Stimulated activated CD4-positive, alpha-beta T cell treated with anti-CD3 and anti-CD28 coated beads, Interleukin-2, amount 100 ng/mL, for 24 hours (primary cell): ENCODE measurements at places on chromosomes 2 and 18.

GRCh38 chr18:4587204-4587603 lies 132.1 kb upstream of the DLGAP1 start:
- no peak for DNase-seq

GRCh38 chr2:128414351-128414750 lies 95.7 kb upstream of the HS6ST1 start:
- DNase-seq: no peak

DNA sequence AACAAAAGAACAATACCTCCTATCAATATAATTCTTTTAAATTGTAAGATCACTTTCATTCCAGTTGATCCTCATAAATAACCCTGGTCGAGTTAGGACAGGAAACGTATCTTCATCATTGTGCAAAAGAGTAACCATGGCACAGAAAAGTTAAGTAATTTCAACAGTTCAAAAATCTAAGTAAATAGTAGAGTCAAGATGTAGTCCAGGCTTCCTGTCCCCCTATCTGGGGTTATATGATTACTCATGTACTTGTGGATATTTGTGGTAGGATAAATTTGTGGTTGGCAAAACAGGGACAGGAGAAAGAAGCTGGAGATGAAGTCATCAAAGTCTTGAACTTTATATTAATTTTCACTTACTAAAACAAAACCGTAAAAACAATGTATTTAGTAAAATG lies 772.6 kb downstream of the TSN start:
- DNase-seq: no peak

DNA sequence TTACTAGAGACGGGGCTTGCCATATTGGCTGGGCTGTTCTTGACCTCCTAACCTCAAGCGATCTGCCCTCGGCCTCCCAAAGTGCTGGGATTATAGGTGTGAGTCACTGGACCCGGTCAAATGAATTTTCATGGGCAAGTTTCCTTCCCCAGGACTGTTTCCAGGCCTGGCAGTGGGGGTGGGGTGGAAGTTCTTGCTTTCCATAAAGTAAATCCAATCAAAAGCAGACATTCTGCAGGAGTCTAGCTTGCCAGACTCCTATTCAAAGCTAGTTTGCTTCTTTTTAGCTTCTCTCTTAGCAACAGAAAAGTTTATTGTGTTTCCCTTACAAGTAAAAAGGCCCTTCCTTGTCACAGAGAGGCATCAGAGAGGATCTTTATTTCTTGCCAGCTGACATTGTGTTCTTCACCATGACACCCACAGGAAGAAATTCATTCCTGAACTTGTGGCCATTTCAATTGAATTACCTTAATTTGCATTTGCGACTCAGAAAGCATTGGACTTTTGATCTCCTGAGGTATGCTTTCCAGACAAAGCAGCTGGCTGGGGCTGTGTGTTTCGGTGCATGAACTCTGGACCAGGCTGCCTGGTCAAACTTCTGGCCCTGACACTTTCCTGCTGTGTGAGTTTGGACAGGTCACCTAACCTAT lies 37.9 kb downstream of the LYPD1 start:
- no peak for DNase-seq

DNA sequence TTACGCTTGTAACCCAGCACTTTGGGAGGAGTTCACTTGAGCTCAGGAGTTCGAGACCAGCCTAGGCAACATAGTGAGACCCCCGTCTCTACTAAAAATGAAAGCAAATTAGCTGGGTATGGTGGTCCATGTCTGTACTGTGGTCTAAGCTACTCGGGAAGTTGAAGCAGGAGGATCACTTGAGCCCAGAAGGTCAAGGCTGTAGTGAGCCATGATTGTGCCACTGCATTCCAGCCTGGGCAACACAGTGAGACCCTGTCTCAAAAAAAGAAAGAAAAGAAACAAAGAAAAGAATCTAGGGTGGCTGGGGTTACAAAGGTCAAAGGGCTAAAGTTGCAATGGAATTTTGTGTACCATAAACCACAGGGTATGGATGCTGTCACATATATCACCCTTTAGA lies 41.3 kb downstream of the KIF3C start:
- DNase-seq: no peak

DNA sequence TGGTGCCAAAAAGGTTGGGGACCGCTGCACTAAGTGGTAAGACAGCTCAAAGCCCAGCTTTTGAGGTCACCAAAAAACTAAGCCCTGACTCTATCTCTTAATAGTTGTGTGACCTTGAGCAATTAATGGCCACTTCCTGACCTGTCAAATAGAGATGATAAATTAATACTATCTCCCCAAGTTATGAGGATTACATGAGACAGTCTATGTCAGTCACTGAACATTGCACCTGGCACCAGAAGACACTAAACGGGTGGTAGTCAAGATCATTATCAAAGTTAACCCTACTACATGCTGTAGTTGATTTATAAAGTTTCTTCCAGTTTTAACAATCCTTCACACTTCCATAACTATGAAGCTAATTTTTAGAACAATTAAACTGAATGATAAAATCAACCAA lies 36.5 kb downstream of the STPG4 start:
- no peak for DNase-seq

GRCh38 chr18:63440881-63441280 lies 18.6 kb upstream of the VPS4B start:
- no peak for DNase-seq

DNA sequence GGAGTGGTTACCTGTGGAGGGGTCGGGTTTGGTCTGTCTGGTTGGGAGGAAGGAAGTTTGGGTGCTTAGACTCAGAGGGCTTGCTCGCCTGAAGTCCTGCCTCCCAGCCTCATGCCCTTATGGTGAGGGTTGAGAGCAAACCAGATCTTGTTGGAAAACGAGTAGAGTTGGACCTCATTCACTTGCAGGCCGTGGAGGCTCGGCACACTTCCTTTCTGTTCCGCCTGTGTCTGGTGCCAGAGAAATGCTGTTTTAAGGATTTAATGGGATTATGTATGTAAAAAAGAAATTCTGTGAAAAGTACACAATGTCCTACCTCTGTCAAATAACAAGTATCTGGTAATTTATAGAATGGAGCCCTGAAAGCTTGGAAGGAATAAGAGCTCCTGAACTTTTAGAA lies 29.6 kb downstream of the GATA6 start:
- DNase-seq: no peak

DNA sequence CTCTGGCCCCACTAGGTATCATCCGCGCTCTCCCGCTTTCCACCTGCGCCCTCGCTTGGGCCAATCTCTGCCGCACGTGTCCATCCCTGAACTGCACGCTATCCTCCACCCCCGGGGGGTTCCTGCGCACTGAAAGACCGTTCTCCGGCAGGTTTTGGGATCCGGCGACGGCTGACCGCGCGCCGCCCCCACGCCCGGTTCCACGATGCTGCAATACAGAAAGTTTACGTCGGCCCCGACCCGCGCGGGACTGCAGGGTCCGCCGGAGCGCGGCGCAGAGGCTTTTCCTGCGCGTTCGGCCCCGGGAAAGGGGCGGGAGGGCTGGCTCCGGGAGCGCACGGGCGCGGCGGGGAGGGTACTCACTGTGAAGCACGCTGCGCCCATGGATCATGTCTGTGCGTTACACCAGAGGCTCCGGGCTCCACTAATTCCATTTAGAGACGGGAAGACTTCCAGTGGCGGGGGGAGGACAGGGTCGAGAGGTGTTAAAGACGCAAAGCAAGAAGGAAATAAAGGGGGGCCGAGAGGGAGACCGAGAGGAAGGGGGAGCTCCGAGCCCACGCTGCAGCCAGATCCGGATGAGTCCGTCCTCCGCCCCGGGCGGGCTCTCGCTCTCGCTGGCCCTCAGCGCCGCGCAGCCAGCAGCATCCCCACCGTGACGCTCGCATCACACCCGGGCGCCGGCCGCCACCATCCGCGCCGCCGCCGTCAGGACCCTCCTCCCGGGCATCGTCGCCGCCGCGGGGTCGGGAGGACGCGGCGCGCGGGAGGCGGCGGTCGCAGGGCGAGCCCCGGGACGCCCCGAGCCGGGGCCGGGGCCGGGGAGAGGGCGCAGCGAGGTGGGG lies 664 bp downstream of the NETO1 start:
- no peak for DNase-seq

DNA sequence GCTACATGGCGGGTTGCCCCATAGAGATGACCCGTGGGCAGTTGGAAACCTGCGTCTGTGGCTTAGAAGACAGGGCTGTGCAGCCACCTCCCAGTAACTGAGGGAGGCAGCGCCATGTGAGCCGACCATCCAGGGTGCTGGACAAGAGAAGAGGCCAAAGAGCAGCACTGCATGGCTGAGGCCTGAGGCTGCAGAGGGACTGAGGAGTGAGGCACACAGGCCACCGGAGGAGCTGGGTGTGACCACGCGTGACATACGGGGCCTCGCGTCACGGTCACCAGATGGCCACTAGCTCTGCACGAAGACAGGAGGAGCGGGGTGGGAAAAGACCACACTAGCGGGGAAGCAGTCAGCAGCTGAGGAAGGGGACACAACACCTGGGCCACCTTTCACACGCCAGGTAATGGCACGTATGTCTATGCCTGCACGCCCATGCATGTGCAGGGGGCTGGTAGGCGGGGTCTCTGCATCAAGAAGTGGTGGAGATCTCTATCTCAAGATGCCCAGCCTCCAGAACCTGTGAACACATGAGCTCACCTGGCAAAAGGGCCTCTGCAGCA lies 61.4 kb downstream of the NDUFA10 start:
- no peak for DNase-seq

- no peak for DNase-seq
Observed at GRCh38 chr2:10883066-10883465, 28.7 kb upstream of the KCNF1 start.

DNA sequence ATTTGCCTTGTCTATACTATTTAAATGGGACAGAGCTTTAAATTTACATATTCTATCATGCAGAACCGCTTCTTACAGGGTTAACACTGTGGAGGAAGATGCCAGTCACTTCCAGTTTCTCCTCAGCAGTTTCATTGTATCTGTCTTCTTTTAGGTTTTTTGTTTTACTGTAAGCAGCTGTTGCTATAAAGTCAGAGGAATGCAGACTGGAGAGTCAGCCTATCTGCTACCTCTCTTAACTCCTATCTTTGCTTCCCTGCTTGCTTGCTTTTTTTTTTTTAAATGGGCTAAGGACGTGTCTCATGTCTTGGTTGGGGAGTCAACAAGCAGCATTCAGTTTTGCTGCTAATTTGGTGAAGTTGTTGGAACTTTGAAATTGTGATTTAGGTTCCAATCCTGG lies 8.9 kb downstream of the EPC2 start:
- no peak for DNase-seq

DNA sequence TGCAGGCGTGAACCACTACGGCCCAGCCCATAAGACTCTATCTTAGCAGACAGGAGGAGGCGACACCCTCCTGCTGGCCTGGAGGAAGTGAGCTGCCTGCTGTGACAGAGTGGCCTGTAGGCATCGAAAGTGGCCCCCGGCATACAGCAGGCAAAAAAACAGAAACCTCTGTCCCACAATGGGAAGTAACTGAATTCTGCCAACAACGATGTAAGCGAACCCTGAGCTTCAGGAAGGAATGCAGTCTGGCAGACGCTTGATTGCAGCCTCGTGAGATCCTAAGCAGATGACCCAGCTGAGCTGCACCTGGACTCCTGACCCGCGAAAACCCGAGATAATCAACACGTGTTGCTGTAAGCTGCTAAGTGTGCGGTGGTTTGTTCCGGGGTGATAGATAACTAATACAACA lies 13.6 kb downstream of the MRO start:
- DNase-seq: no peak

GRCh38 chr2:6623746-6624145 lies 242.0 kb downstream of the CMPK2 start:
- DNase-seq: no peak

- DNase-seq: no peak
Observed at GRCh38 chr2:232322560-232323327, 55.8 kb upstream of the ALPP start.

DNA sequence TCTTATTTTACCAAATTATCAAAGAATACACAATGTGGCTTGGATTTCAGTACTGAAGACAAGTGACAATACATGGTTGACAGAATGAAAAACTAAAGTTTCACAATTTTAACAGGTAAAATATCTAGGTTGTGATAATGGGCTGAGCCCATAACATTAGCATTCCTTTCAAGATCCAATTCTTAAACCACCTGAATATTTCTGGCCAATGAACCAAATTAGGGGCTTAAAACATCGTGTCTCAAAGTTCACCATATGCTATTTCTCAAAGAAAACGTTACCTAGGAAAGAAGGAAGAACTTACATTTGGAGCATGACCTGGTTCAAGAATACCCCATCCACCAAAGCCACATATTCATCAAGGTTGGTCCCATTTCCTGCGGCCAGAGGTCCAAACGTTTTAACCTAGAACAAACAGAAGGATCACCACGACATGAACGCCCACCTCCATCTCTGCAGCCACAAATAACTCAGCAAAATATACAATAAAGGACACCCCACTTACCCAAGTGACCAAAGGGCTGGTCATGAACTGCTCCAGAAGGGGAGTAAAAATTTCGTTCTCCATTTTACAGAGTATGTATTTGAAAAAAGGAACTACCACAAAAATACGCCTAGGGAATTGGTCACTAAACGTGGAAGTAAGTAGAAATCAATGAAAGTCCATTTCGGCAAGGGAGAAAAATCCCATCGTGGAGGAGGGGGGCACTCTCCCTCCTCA lies 984 bp downstream of the CCDC88A start:
- DNase-seq: no peak

DNA sequence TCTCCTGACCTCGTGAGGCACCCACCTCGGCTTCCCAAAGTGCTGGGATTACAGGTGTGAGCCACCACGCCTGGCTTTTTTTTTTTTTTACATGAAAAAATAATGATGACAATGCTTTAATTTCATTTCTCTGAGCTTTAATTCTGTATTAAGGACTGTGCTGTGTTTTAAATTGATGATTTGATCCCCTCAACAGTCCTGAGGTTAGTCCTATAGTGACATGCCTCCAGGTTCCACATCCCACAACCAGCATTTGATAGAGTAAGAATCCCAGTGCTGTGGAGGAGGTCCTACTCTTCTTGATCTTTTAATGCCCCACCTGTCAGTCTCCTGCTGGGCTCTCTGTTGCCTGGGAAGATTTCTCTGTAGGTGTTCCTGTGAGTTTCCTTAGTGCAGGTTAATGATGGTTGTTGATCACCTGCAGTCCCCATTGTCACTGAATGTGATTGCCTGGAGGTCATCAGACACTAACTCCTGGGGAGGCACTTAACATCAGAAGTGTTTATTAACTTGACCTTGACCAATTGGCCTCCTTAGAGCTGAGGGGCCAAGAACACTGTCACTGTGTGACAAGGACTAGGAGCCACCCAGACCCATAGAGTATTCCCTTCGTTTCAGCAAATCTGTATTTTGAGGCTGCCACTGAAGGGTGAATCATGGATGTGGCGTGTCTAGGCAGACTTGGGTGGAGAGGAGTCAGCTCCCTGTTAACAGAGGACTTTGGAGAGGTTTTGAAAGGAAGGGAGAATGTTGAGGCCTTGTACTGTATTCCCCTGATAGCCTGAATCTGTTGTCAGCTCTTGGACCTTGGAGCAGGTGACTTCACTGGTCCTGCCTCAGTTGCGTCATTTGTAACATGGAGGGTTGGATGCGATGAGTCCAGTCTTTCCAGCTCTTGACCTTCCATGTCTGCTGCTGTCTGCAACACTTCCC lies 11.5 kb downstream of the ASAP2 start:
- DNase-seq: no peak

DNA sequence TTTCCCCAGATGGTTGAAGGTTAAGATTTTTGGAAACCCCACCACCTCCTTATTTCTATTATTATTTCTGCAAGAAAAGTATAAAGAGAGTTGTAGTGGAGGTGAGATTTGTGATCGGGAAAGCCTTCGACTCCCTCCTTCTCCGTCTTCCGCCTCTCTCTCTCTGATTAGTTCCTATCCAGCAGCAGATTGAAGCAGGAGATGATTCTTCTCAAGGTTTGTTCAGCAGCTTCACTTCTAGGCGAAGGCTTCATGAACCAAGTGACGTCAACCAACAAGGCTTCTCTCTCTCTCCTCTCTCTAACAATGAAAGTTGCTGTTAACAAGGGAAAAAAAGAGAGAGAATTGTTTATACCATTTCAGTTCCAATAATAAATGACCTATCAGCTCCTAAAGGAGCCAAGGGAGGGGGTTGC lies at the start of gene BAZ2B:
BAZ2B (minus strand) TSS at position 263 of the 416 bp plus-strand sequence. CDS start 137,829 bp downstream, outside the sequence.
- DNase-seq: no peak
